ENCODE measurements at places on chromosomes 11 and 22.

- no peak for DNase-seq
Observed at GRCh38 chr22:19523240-19524169, 705 bp downstream of the CLDN5 start.

GRCh38 chr22:37951305-37951704 is 2.1 kb downstream of the C22orf23 start:
- no peak for DNase-seq

- DNase-seq: no peak
Observed at GRCh38 chr11:13304655-13305335, 27.2 kb downstream of the BMAL1 start.

- no peak for DNase-seq
Observed at GRCh38 chr11:105878510-105878909, 143.5 kb downstream of the MSANTD4 start.

- no peak for DNase-seq
Observed at GRCh38 chr11:115489466-115489865, 14.7 kb downstream of the CADM1 start.

DNA sequence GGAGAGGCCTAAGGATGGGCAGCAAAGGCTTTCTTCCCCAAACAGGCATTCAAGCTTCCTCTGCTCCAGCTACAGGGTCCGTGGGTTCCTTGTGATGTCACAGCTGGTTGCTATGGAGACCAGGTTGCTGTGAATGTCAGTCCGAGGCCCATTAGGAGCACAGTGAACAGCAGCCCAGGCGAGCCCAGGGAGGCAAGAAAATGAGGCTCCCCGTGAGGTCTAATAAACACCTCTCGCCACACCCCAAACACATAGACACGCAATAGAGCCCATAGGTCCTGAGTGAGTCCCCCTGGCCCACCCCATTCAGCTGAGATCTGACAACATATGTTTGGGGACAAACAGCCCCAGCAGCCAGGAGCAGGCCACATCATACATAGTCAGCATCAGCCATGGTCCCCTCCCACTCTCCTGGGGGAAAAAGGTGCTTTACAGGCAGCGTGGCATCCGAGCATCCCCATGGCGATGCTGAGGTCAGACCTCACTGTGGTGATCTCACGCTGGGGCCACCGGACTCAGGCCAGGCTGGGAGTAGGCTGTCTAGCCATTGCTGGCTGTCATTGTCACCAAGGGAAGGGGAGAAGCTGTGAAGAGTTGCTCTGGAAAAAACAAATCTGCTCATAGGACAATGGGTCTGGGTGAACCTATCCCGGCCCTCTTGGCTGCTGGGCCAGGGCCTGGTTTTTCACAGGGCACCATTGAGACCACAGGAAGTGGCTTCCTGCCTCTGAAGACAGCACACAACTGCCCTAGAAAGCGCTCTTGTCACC is 23.1 kb upstream of the TP53I11 start:
- no peak for DNase-seq

- no peak for DNase-seq
Observed at GRCh38 chr11:115425816-115426215, 78.4 kb downstream of the CADM1 start.

DNA sequence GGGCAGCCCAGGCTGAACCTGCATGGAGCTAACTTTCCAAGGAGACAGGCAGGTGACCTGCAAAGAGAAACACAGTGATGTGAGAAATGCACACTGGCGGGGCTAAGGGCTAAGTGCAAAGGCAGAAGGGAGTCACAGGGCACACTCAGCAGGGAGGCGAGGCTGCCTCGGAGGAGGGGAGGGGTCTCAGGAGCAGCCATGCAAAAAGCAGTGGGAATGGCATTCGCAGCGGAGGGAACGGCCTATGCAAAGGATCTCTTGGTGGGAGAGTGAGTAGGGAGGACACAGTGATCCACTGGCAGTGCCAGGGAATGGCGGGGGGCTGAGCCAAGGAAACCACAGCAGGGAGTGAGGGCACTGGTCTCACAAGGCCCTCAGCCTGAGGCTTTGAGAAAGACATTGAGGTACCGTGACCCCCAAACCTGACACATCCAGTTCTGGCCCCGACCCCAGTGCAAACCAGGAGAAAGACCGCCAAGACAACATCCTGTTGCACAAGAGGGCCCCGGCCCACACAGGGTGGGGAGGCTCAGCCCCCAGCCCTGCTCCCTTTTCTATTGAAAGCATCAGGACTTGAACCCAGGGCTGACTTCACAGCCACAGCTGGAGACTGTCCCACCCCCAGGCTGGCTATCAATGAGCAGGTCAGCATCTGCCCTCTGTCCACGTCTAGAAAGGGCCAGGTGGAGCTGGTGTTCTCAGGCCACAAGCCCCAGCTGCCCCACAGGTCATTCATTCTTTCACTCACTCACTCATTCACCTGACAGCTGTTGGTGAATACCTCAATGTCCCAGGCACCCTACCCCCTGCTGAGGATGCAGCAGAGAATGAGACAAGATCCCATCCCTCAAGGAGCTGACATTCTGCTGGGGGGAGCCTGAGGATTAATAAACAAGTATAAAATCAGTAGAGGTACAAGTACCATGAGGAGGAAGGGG is 50.7 kb downstream of the IGLL1 start:
- no peak for DNase-seq

GRCh38 chr22:29172216-29172615 is 33.5 kb upstream of the EMID1 start:
- DNase-seq: no peak

GRCh38 chr22:45227645-45228400 is 12.9 kb downstream of the KIAA0930 start:
- DNase-seq: no peak

GRCh38 chr11:128643661-128644317 is 50.1 kb upstream of the FLI1 start:
- no peak for DNase-seq

DNA sequence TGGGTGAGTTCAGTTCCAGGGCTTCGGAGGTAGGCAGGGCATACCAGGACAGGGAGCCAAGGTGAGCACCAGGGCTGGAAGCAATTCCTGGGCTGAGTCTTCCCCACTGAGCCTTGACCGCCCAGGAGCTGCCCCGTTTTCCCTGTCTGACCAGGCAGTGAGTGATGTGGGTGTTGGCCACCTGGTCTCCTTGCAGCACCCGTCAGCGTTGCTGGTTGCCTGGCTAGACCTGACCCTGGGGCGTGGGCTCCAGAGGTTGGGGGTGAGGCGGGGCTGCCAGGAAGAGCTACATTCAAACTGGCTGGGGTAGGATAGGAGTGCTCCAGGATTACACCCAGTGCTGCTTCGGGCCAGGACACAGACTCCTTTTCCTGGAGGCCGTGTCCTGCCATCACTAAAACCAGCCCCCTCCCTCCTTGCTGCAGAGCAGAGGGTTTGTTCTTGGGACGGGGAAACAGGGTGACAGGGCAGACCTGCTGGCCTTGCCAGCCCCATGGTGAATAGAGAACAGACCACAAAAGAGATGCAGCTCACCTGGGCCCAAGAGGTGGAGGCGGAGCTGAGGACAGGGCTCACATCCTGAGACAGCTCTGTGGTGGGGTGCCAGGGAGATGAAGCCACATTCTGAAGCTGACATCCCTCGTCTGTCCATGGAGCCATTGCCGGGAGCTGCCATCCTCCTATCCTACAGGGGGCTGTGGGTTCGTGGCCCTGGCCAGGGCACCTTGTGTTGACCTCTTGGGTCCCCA is 14.2 kb downstream of the INCENP start:
- no peak for DNase-seq

DNA sequence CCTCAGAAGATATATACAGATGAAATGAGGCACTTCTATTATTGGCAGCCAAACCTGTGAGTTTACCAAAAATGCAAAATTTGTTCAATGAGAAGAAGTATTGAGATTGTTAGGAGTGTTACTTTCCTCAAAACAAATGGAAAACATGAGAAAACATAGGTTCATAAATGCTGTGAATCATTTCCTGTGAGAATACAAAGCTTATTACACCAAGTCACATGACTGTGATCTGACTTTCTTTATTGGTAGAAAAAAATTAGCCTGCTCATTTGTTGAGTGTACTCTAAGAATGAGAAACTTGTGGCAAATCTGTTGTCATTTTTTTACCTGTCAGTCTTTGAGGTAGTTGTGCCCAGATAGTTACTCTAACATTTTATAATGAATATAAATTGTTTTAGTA is 215.1 kb downstream of the TMEM135 start:
- DNase-seq: no peak

DNA sequence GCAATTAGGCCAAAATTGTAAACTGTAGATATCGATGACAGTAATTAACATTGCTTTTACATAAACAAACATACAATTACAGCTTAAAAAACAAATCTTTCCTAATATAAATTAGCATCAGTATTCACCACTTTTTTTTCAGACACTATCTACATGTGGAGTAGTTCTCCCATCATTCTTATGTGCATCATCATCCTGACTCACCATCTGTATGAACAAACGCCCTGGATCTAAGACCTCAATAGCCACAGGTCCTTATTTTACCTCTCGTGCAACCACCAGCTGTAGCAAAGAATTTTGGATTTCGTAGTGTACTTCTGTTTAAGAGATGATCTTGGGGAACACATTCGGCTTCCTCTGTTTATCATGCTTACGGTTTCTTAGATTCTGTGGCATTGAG is 551.9 kb upstream of the KIRREL3 start:
- no peak for DNase-seq

GRCh38 chr11:9144828-9145227 is 53.4 kb upstream of the SCUBE2 start:
- DNase-seq: no peak

DNA sequence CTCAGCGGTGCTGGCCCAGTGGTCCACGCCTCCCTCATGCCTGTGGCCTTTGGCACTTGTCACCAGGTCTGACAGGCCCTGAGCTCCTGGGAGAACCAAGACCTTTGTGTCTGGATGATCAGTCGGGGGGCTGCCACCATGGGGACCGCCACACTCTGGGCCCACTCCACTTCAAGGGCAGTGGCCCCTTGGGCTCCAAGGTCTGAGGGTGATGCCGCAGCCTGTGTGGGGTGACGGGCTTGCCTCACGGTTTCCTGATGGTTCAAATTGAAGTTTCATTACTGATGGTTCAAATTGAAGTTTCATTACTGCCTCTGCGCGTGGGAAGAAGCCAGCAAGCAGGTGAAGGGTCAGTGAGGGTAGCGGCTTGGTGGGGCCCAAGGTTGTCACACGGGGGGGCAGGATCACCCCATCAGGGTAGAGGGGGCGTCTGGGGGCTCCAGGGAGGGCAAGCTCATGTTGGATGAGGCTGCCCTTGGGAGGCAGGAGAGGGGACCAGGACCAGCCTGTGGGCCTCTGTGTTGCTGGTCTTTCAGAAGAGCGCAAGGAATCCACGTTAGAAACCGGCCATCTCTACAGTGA is 27.5 kb downstream of the TRMU start:
- DNase-seq: no peak

- DNase-seq: no peak
Observed at GRCh38 chr11:69812256-69812655, 7.0 kb downstream of the FGF3 start.

DNA sequence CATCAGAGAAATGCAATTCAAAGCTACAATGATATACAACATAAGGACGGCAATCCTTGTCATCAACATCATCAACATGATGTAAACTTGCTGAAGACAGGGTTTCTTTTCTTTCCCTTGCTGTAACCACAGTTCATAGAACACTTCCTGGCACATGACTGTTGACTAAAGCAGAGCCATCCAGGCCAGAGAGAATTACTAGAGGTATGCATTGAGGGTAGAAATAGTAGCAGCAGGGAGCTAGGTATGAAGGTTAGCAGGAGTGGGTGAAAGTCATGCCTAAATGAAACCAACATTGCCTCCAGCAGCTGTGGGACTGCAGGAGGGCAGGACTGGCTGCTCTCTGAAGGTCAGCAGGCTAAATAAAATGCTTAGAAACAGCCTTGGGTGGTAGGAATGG is 103.7 kb downstream of the LRRC32 start:
- no peak for DNase-seq

DNA sequence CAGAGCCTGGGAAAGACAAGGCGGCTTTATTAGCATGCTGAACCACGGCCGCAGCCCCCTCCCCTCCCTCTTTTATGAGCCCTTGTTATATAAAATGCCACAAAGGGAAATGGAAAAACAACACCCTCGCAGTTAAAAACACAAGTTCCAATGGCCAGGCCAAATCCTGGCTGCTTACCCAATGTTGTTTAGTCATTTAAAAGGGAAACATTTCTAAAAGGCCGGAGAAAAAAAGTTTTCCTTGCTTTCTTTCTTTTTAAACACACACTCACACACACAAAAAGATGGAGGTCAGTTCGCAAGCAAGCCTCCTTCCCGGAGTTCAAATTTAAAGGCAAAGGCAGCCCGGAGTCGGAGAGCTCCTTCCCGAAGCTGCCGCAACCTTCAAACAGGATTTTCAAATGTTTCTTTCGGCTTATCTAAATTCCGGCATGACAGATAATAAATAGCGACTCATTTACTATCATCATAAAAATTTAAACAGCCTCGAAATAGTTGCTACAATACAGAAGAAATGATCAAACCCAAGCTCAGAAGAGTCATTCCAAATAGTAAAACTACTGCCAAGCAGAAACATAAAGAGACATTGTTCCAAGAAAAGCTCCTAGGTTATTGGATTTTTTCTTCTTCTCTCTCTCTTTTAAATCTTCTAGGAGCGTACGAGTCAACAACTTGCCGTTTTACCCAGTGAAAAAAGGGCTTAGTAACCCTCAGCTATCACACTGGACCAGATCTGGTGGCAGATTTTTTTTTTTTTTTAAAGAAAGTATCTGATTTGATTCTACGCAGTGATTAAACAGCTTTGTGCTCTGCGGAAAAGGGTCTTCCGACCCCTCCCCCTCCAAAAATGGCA is 3.5 kb downstream of the PHF21B start:
- no peak for DNase-seq

GRCh38 chr22:44217346-44217745 is 36.6 kb downstream of the PARVG start:
- DNase-seq: no peak

DNA sequence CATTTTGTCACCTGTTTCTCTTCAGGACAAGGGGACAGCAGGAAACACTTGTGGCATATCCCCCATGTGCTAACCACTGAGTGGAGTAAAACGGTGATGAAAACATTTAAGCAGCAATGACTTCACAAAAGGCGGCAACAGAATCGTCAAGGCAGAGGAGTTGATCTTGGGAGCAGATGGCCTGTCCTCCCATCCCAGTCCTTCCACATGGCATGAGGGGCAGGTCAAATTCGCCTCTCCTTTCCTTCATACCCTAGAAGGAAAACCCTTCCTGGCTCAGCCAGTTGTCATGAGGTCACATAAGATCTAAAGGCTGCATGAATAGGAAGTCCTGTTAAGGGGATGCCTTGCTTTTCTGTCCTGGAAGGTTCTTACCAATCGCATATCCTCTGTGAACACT is 169.1 kb downstream of the MAML2 start:
- DNase-seq: no peak

All from stimulated activated CD8-positive, alpha-beta memory T cell treated with anti-CD3 and anti-CD28 coated beads, Interleukin-4, amount 100 ng/mL, for 4 hours (primary cell).